Dermis blood vessel endothelial cell (primary cell): ENCODE measurements at places on chromosomes 11 and 22. TPM values are rescaled to one million over a fixed set of nuclear protein-coding genes. Genes with fewer than 3 reads are reported as not detected.

C22orf31 gene
- total RNA-seq, result not detected in 2 replicates

BCO2 gene
- total RNA-seq, result 0.68 and 1.3 TPM in 2 replicates

NOX4 gene
- 30.6 and 59.8 TPM in 2 replicates for total RNA-seq

TBC1D22A gene
- 19.4 and 23.8 TPM in 2 replicates for total RNA-seq

MEI1 gene
- 0.51 and 2.0 TPM in 2 replicates for total RNA-seq

BSX gene
- total RNA-seq, result not detected in 2 replicates

THY1 gene
- total RNA-seq, result 0.28 and 1.0 TPM in 2 replicates

ELF5 gene
- total RNA-seq, result not detected in 2 replicates
